ENCODE measurements at places on chromosomes 2 and 18. TPM values are rescaled to one million over a fixed set of nuclear protein-coding genes. Genes with fewer than 3 reads are reported as not detected.

DNER gene
- 12.2 TPM for total RNA-seq

TNS1 gene
- 135 TPM for total RNA-seq

BMP10 gene
- total RNA-seq = not detected

CTAGE1 gene
- not detected for total RNA-seq

ASB3 gene
- total RNA-seq = 24.9 TPM

ASB18 gene
- not detected for total RNA-seq

CHRNA1 gene
- total RNA-seq = not detected

DNA sequence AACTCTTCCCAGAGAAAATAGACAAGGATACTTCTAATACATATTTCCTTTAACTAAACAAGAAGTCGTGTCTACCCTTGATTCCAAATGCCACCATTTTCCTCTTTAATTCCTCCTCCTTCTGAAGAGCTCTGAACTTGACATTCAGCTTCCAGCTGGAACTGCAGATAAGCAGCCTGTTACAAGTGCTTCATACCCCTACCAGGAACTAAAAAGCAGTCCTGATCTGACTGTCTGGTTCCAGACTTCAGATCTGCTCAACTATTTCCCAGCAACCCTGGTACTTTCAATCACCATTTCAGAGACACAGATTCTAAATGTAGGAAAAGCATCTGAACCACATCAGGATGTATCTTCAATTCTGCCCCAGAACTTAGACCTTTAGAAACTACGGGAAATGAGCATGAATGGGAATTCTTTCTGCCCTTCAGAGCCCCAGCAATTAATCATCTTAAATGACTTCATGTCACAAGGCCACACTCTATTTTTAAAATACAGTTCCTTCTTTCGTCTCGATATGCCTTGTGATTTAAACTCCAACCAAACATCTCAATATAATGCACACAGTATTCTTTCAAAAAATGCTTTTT is 159.5 kb downstream of the L3MBTL4 start:
- DNase-seq = no peak

GRCh38 chr2:236505041-236505440 is 64.6 kb upstream of the ACKR3 start:
- no peak for DNase-seq

DNA sequence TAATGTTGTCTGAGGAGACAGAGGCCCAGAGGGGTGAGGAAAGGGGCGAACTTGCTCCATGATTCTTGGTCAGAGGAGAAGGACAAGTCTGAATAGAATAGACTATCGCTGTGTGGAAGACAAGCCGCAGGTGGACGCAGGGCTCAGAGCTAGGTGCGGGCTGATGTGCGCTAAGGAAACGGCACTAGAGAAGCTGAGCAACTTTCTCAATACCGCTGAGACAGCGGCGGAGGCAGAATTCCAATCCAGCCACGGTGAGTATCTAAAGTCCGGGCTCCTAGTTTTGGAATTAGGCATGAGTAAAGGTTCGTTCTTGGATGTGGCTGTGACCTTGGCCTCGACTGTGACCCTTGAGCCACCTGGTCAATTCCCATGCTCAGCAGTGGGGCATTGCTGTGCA is 47.8 kb downstream of the CAPN13 start:
- no peak for DNase-seq

DNA sequence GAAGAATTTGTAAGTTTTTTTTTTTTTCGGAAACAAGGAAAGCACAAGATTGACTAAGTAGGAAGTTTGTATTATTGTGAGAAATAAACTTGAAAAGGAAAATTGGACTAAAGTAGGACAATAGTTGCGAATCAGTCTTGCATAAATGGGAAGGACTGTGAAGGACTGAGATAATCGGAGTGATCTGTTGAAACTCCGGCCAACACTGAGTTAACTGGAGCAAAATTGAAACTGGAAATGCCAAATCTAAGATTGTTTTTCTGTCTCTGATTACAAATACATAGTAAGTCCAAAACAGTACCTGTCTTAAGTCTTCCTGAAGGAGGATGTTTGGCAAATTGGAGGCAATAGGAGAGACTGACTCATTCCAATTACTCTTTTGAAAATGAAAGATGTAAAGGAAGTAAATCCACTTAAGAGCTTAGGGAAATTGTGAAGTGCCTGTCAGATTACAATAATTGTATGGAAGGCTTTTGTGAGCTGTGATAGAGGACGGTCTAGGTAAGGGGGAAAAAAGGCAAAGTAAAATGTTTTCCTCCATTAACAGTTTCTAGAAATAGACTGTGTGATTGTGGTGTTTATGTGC is 204.9 kb upstream of the CYRIA start:
- no peak for DNase-seq

DNA sequence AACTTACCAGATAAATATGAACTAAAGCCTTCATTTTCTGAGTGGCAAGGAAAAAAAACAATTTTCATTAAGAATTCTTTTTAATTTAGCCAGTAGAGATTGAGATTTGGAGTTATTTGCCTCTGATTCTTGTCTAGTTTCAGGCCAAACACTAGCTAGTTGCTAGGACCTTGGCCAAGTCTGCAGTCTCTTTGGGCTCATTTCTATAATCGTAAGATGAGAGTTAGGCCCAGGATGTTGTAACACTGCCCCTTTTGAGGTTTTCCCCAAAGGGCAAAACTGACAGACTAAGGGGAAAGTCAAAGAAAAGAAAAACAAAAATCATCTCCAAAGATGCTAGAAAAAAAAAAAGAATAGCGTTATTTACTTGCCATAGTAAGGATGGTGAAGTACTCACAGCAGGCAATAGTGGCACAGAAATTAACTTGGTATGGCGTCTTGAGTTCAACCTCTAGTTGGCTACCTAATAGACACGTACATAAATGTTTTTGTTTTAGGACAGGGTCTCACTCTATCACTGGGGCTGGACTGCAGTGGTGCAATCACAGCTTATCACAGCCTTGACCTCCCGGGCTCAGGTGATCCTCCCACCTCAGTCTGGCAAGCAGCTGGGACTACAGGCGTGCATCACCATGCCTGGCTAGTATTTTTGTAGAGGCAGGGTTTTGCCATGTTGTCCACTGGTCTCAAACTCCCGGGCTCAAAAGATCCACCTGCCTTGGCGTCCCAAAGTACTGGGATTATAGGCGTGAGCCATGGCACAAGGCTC is 23.0 kb upstream of the ADAM17 start:
- no peak for DNase-seq

DNA sequence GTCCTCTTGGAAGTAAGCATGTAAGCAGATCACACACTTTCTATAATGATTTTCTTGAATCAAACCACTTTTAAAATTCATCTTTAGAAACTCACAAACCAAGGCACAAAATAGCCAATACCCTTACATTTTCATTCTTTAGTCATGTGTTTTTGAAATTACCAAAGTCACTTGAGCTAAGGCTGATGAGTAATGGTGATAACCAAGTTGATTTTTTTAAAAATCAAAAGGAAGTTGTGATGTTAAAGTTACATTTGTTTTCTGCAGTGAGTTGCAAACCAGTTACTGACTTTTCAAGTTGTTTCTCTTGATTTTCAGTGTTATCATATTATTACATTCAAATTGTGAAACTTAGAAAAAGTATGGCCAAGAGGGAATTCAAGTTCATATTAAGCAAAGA is 21.5 kb upstream of the IL18RAP start:
- no peak for DNase-seq

GRCh38 chr2:47402805-47403608 is at the start of gene MSH2:
MSH2 (plus strand) TSS chr2:47403156; CDS start chr2:47403192, 36 bp downstream.
- DNase-seq = peak; percentile 73

DNA sequence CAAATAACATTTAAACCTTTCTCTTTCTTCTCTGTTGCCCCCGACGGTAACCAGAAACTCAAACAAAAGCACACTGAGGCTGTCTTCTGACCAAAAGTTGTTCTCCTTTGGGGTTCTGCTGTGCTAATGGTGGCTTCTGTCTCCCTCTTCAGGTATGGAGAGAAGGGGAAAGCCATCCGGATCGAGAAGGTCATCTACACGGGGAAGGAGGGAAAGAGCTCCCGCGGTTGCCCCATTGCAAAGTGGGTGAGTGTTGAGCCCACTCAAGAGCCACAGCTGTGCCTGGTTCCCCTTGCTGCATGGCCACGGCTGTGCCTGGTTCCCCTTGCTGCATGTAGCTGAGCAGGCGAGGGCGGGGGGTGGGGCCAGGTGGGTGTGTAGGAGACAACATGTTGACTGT is 67.4 kb downstream of the BOLA3 start:
- DNase-seq = no peak

DNA sequence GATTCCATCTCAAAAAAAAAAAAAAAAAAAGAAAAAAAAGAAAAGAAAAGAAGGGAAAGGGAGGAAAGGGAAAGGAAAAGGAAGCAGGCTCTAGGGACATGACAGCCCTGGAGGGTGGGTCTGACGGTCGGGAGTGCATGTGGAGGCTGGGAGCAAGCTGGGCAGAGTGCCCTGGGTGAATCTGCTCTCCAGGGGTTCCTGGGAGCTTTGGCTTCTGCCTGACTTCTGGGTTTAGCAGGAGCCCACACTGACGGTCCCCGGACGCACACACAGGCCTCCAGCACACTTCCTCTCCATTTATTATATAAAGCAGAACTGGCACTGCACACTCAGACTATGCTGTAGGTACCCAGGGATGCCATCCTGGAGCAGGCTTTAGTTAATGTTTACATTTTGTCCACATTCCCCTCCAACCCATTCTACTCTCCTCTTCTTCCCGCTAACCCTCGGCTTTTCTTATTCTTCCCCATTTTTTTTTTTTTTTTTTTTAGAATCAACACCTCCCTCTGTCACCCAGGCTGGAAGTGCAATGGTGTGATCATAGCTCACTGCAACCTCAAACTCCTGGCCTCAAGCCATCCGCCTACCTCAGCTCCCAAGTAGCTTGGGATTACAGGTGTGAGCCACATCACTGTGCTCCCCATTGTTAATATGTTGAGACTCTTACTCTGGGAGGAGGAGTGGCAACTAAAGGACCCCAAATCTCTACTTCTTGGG is 151.1 kb upstream of the SLC1A4 start:
- no peak for DNase-seq

DNA sequence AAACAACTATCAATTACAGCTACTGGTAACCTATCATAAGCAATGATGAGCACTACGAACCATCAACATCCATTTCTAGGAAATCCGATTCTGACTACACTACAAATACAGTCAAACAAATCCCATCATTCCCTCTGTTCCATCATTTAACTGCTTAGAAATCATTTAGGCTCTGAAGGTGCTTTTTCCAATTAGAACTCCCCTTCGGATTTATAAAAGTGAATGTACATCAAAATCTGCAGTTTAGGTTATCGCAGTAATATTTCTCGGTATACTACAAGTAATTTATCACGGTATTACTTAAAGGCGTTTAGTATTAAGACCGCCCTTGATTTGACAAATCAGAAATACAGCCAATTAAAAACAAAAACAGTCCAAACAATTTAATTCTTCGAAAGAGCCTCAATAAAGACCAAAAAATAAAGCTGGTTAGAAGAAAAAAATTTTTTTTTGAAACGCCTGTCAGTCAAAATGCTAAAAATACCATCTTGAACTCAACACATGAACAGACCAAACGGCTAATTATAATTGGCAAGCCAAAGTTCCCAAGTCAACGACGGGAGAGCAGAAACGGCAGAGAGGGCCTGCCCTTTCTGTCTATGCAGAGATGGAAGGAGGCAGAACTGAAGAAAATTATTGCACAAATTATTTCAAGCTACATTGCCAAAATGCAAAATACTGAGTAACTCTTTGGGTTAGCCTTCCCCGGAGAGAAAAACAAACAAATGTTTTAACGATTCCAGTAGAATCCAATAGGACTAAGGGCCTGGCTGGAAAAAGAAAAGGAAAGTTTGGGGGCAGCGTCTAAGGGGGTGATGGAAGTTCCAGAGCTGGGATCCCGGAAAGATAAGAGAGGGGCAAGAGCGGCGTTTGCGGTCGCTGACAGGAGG is 1.2 kb downstream of the VPS54 start:
- no peak for DNase-seq

DNA sequence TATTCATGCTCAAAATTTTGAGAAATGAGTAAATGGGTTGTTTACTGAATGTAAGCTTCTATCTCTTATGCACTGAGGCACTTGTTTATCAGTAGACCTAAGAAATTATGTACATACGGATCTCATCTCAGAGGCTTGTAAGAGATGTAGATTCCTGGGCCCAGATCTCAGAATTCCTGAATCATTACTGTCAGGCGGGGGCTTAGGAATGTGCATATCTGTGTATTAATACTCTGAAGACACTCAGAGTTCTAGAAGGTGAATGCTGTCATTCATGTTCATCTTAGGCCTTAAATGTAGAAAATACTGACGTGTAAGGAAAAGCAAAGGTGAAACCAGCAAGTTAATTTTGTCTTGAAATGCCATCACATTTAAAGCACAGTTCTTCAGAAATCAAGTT is 169.6 kb downstream of the FMNL2 start:
- no peak for DNase-seq
